ENCODE measurements at places on chromosomes 11 and 22.

- DNase-seq = no peak
These were observed at the start of gene MUC5AC for GRCh38 chr11:1157645-1158591. Gene MUC5AC (plus strand): TSS chr11:1157953. CDS start chr11:1158000, 47 bp downstream.

DNA sequence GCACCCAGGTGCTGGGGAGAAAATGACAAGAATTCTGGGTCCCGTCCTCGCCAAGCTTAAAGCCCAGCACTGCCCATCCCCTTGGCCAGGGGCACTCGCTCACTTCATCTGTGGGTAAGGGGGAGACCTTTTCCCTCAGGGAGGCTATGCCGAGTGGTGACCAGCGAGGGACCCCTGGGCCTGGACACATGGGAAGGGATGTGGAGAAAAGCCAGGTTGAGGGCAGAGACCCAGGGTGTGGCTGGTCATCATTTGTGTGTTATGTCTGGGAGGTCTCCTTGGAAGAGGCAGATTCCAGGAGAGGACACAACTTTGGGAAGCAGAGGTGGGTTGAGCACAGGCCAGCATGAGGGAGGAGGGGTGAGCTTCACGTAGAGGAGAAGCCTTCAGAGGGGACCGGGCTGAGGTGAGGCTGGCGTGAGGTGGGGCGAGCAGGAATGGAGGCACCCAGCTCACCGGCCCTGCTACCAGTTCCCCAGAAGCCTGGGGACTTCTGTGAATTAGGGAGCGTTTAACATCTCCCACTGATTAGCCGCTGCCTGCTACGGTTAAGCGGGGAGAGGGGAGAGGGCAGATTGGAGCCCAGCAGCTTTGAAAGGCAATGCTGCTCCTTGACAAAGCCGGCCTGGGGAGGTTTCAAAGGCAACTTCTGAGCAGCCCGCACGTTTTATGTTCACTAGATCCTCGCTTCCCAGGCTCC, 25.8 kb upstream of the NECTIN1 start:
- DNase-seq = peak; percentile 46

- no peak for DNase-seq
These were observed 239.0 kb downstream of the CTTN start for GRCh38 chr11:70637186-70637800.

DNA sequence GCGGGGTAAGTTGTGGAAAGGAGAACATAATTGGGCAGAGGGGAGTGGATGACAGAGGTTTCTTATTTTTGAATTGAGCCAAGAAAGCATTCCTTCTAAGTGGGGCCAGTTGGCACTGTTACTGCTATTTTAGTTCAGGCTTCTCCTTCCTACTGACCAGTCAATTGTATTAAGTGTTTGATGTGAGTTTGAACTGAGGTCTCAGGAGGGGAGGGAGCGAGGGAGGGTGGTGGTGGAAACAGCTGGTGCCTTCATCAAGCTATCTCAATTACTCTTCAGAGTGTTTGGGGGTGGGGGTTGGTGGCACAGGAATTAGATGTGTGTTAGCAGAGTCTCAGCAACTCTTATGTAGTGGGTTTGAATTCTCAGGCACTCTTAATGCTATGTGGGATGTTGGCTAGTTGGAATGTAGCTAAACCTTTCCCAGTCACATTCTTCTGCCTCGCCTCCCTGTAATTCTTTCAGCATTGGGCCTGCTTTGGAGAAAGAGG, 14.5 kb downstream of the CTNND1 start:
- no peak for DNase-seq

Measured in activated effector memory CD4-positive, alpha-beta T cell treated with anti-CD3 and anti-CD28 coated beads, Interleukin-2, amount 50 U/mL, for 16 hours (primary cell).